ENCODE measurements at places on chromosomes 7 and 10.

DNA sequence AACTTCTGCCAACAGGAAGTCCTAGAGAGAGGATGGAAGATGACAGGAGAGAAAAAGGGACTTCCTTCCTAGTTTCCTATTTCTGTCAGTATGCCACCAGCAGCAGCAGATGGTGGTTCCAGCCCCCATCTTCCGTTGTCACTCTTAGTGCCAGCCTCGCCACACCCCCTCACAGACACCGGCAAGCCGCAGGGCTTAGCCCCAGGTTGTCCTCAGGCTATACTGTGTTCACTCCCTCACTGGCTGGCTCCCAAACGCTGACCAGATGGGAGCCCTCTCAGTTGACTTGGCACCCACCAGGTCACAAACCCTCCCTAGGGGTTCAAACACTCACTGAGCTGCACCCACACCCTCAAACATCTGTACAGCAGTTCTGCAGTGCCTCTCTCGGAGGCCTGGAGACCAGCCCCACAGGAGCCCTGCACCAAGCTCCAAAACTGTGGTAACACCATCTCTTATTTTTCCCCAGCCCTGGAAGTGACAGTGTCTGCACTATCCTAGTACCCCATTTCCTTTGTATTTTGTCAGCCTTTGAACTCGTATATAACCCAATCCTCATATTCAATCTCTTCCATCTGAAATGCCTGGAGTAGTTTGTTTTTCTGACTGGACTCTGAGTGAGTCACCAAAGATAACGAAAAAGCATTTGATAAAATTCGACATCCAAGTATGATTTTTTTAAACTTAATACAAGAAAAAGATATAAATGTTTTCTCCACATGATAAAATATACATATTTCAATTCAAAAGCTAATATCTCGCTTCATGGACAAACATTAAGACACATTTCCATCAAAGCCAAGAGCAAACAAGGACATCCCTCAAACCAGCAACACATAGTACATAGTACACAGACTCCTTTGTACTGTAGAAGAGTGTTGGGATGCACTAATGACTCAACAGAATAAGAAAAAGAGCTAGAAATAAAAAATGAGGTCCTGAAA, 34.5 kb downstream of the SMURF1 start:
- H3K27me3 ChIP-seq: no peaks in the 10 kb centered on the region
- DNase-seq: peak; percentile 70
- H3K36me3 ChIP-seq: peaks cover 9% of the 10 kb centered on the region
- H3K27ac ChIP-seq: peak overlapping the region; percentile 52
- no peak overlapping the region for H3K4me3 ChIP-seq
- peaks cover 95% of the 10 kb centered on the region for H3K4me1 ChIP-seq

- H3K27ac ChIP-seq: no peak overlapping the region
- no peak overlapping the region for H3K4me3 ChIP-seq
- no peaks in the 10 kb centered on the region for H3K27me3 ChIP-seq
- no peaks in the 10 kb centered on the region for H3K4me1 ChIP-seq
- DNase-seq: no peak
- no peaks in the 10 kb centered on the region for H3K36me3 ChIP-seq
Measured at GRCh38 chr10:74704629-74705357, 121.6 kb upstream of the KAT6B start.

GRCh38 chr10:131090761-131091661, 220.5 kb downstream of the TCERG1L start:
- no peak for DNase-seq
- H3K36me3 ChIP-seq: no peaks in the 10 kb centered on the region
- H3K27ac ChIP-seq: no peak overlapping the region
- peaks cover 73% of the 10 kb centered on the region for H3K27me3 ChIP-seq

- H3K4me3 ChIP-seq: no peak overlapping the region
- no peaks in the 10 kb centered on the region for H3K27me3 ChIP-seq
- H3K4me1 ChIP-seq: peaks cover 9% of the 10 kb centered on the region
- peak; percentile 37 for DNase-seq
Measured at GRCh38 chr7:90173127-90173844, 19.0 kb downstream of the STEAP1 start.

All from PC-9 (cell line).